ENCODE measurements at places on chromosomes 1 and 21.

DNA sequence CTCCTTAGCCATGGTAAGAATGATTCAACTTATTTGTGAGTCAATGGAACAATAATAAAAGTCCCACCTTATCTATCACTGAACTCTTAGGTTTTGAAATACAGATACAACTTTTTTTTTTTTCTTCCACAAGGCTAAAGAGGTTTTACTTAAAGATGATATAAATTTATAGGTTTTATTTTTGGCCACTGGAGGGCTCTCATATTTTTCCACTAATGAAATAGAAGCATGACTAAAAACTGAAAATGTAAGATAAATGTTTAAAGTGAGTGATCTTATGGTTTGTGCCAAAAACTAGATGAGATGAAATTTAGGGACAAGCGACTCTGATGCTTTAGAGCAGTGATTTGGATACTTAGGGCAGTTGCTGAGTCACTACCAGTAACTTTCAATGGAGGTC lies 499.0 kb downstream of the NUF2 start:
- no peak for DNase-seq

DNA sequence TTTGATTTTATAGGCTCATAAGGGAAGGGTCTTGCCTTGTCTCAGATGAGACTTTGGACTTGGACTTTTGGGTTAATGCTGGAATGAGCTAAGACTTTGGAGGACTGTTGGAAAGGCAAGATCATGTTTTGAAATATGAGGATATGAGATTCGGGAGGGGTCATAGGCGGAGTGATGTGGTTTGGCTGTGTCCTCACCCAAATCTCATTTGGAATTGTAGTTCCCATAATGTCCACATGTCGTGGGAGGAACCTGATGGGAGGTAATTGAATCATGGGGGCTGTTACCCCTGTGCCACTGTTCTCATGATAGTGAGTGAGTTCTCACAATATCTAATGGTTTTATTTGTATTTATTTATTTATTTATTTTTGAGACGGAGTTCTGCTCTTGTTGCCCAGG lies 6.9 kb upstream of the CSDE1 start:
- no peak for DNase-seq

- DNase-seq = no peak
Measured at GRCh38 chr1:187762118-187762517, 933.4 kb downstream of the PLA2G4A start.

DNA sequence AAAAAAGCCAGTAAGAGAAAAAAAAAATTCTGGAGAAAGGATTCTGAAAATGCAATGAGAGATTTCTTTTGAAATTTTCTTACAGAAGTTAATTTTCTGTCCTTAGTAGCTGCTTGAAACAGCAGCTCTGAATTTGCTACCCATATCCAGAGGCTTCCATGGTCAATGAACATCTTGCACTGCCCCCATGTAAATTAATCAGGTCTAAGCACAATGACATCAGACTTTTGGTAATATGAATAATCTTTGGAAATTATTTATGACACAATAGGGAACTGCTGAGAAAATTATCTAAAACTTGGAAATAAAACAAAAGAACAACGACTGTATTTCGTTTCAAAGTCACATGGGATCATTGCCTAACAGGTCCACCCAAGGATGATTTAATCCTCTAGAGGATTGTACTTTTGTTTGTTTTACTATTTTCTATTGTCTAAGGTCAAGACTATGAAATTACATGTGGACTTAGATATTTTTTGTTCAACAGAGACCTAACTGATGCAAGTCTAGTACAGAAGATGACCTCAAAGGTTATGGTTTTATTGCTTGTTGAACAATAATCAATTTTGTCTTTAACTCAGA lies 312.1 kb downstream of the BACH1 start:
- no peak for DNase-seq

- DNase-seq = no peak
Measured at GRCh38 chr1:181784039-181784683, 277.4 kb downstream of the ZNF648 start.

DNA sequence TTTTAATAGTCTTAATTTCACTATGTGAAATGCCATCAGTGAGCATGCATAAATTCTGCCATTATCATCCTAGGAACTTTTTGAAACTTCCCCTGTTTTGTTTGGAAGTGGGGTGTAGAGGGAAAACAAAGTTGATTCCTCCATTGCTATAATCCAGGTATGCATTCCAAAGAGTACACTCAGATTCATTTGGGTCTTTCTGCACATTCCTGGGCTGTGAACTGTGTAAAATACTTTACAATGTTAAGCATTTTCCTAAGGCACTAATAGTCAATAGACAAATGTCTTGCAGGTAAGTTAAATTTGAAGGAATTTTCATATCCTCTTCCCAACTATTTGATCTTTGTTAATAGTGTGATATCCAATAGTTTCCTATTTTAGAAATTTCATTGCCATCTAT lies 36.2 kb downstream of the SGIP1 start:
- no peak for DNase-seq

GRCh38 chr1:63127376-63127775 lies 195.0 kb upstream of the FOXD3 start:
- no peak for DNase-seq

- DNase-seq = peak; percentile 67
Measured at GRCh38 chr1:234842726-234843641, 233.0 kb upstream of the IRF2BP2 start.

GRCh38 chr21:39630827-39631226 lies 18.1 kb downstream of the B3GALT5 start:
- DNase-seq = no peak
